Left renal pelvis (tissue), 4 donors: ENCODE measurements at places on chromosomes 6 and 20. TPM values are rescaled to one million over a fixed set of nuclear protein-coding genes. Genes with fewer than 3 reads are reported as not detected.

RAB22A gene
- 24.8 TPM for polyA plus RNA-seq

EYS gene
- 1.1 TPM for polyA plus RNA-seq

GFRA4 gene
- polyA plus RNA-seq, result not detected

PLA2G7 gene
- 3.2 TPM for polyA plus RNA-seq

PPP1R14C gene
- polyA plus RNA-seq, result 23.4 TPM

RBM38 gene
- 26.7 TPM for polyA plus RNA-seq

RAB23 gene
- 34.3 TPM for polyA plus RNA-seq

TNF gene
- polyA plus RNA-seq, result 0.29 TPM

CST7 gene
- 0.92 TPM for polyA plus RNA-seq
